HT1080 (cell line): ENCODE measurements at places on chromosomes 4 and X.

DNA sequence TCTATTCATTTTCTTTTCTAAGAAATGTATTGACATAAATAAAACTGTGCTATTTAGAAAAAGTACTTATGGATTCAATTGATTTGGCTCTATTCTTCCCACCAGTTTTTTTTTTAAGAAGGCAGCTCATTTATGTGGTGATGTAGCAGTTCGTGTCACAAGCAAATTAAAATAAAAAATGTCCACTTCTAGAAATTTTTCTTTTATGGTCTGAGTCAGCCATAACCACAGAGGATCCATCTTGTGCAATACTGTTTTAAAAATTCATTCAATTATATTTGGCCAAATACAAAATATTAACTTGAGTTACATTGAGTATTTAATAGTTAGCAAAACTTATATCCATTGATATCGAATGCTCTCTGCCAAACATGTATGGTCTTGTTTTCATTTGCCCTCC, 207.9 kb upstream of the FAT1 start:
- no peak for DNase-seq

DNA sequence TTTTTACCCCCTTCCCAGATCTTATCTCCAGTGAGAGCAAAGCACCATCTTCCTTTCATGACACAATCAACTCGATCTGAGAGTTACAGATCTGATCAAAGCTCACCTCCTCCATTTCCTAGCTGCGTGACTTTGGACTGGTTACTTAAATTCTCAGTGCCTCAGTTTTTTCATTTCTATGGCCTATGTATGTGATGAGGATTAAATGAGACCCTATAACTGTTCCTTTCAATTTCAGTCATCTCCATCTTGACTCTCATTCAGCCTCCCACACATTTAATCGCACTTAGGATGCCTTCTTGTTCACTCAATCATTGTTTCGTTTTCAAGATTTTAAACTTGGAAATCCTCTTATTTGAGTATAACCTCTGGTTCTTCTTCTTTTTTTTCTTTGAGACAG, 20.1 kb upstream of the CXCR3 start:
- DNase-seq = no peak

DNA sequence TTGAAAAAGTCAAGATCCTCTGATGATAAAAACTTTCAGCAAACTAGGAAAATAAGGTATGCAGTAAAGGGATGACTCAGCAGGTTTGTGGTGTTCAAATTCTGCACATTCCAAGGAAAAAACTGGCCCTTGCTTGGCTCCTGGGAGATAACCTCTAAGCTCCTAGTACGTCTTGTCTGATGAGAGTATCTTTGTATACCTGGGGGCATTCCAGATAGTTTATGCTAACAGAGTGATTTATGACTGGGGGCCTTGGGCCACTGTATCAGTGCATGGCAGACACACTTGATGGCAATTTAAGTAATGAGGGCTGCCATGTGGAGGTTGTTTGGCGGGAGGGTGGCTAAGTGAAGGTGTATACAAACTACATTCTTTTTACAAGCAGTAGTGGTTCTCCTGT, 56.9 kb downstream of the NSG1 start:
- DNase-seq = peak; percentile 62

- no peak for DNase-seq
Measured at GRCh38 chr4:24655326-24655725, 71.0 kb upstream of the DHX15 start.

- DNase-seq = peak; percentile 21
Measured at GRCh38 chr4:100960232-100960631, 387.1 kb downstream of the PPP3CA start.

DNA sequence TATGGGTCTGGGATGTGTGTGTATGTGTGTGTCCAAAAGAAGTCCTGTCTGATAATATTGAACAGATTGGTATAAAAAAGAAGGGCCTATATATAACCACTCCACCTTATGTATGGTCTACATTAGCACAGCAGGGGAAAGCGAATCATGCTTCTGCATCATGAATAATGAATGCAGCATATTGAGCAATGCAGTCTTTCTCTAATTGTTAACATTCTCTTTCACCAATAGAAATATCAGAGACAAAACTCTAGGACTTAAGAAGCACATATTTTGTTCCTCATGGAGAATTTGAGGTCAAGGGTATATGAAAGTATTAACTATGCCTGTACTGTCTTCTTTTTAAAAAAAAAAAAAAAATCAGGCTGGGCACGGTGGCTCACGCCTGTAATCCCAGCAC, 264.3 kb upstream of the NOCT start:
- no peak for DNase-seq

- DNase-seq = no peak
Measured at GRCh38 chrX:123600181-123600580, 132.7 kb downstream of the THOC2 start.

DNA sequence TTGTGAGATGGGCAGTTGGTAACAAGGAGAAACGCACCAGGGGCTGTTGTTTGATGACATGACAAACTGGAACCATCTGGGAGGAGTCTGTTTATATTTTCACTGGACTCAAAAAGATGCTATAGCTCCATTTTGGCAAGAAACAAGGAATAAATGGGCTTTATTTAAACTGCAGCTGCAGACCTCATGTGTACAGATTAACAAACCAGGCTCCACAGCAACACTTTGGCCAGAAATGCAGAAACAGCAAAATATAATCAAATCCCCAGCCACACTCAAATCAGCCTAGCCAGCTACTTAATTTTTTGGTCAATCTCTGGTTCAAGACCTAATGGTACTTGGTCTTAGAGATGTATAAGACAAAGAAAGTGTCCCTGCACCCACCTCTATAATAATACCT, 52.7 kb downstream of the ASB9 start:
- no peak for DNase-seq

- no peak for DNase-seq
Measured at GRCh38 chrX:2487366-2487765, 13.4 kb downstream of the DHRSX start.

DNA sequence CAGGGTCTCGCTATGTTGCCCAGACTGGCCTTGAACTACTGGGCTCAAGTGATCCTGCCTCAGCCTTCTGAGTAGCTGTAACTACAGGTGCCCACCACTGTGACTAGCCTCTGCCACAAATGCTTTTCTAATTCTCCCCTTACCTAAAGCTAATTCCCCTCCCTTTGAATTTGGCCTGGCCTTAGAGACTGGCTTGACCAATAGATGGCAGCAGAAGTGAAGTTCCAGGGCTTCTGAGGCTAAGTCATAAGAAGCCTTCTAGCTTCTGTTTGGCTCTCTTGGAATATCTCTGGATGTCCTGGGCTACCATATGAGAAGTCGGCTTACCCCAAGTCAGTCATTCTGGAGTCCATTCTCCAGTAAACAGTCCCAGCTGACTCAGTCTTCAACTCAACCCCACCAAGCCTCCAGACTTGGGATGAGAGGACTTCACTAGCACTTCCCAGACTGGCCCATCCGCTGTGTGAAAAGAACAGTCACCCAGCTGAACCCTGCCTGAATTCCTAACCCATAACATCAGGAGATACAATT, 61.0 kb downstream of the HPRT1 start:
- DNase-seq = peak; percentile 77

DNA sequence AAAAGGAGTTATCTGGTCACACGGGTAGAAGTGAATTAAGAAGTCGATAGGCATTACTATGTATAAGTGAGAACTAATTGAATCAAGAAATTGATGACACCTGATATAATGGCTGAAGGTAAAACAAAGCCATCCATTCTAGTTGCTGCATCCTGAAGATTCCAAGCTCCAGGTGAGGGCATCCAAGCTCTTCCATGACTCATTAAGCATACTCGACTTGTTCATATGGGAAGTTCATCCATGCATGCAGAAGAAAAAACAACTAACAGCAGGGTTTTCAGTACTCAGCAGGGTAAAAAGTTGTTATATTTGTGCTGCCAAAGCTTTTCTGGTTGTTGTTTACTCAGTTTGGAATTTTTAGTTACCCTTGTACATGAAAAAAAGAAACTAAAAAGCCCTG, 508.0 kb upstream of the CXorf51A start:
- DNase-seq = no peak

DNA sequence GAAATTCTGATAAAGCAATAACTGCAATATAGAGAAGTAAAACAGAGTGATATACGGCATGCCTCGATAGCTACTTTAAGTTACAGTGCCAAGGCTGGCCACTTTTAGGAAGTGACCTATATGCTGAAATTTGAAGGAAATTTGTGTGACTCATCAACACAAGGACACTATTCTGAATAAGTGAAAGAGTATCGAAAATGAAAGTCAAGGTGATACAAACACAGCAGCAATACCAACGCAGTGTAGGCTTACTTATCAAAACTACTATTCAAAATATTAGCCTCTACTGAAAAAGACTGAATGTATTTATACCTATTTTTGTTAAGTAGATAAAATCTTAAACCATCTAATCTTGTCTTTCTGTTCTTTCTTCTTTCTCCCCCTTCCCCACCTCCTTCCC, 459.9 kb upstream of the GNPDA2 start:
- DNase-seq = peak; percentile 45

DNA sequence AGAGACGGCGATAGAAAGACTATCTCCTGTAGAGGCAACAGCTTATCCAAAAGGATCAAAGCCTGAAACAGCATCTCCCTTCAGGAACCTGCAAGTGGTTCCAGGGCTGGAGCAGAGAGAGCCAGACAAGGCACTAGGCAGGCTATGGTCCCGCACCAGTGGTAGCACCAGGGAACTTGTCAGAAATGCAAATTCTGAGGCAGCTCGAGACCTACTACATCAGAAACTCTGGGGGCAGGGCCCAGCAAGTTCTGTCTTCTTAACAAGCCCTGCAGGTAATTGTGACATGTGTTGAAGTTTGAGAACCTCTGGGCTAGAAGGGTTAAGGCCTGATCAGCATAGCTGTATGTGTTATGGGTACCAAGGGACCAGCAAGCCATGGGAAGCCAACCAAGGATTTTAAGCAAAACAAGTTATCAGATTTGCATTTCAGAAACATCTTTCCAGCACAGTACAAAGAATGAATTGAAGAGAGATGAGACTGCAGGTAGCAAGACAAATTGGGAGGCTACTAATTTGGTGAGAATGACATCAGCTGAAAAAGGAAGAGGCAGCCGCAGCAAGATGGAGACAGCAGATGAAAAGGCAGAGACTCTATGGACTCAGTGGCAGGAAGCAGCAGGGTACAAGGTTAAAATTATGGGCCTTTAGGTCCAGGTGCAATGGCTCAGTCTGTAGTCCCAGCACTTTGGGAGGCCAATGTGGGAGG, 139.7 kb downstream of the TSPAN5 start:
- no peak for DNase-seq

- DNase-seq = no peak
Measured at GRCh38 chr4:53748328-53748772, 157.1 kb upstream of the LNX1 start.

- no peak for DNase-seq
Measured at GRCh38 chr4:180335566-180335965, 1907.6 kb upstream of the TENM3 start.

DNA sequence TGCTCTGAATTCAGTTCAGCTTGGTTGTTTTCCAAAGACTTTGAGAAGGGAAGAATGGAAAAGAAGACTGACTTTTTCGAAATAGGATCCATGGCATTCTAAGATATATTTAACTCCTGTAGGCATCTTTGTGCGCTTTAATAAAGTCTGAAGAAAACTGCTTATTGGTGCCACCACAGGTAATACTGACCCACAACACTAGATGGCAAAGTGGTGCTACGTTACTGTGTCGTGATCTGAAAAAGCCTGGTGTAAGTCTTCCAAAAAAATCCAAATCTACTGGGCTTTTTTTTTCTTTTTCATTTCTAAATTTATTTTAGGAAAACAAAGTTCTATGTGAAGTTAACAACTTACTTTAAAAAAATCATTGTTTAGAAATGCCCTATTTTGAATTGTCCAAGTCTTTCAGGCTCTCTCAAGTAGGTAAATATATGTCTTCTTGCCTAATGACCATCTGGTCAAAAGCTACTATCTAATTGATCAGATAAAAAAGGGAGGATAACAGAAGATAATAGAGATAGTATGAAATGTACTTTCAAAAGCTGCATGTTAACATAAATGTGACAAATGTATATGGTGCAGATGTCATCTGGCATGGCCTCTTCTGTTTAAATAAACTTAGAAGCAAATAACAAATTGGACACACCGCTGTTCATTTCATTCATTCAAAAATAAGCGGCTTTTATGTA, 47.0 kb upstream of the MID1IP1 start:
- DNase-seq = peak; percentile 16

DNA sequence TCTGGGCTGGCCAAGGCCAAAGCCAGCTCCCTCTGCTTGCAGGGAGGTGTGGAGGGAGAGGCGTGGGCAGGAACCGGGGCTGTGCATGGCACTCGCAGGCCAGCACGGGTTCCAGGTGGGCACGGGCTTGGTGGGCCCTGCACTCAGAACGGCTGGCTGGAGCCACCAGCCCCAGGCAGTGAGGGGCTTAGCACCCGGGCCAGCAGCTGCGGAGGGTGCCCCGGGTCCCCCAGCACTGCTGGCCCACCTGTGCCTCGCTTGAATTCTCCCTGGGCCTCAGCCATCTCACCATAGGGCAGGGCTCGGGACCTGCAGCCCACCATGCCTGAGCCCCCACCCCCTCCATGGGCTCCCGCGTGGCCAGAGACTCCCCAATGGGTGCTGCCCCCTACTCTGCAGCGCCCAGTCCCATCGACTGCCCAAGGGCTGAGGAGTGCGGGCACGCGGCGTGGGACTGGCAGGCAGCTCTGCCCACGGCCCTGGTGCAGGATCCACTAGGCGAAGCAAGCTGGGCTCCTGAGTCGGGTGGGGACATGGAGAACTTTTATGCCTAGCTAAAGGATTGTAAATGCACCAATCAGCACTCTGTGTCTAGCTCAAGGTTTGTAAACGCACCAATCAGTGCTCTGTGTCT, 193.9 kb downstream of the LARP7 start:
- DNase-seq = no peak

GRCh38 chrX:5916945-5917344, 311.7 kb downstream of the NLGN4X start:
- DNase-seq = peak; percentile 1

DNA sequence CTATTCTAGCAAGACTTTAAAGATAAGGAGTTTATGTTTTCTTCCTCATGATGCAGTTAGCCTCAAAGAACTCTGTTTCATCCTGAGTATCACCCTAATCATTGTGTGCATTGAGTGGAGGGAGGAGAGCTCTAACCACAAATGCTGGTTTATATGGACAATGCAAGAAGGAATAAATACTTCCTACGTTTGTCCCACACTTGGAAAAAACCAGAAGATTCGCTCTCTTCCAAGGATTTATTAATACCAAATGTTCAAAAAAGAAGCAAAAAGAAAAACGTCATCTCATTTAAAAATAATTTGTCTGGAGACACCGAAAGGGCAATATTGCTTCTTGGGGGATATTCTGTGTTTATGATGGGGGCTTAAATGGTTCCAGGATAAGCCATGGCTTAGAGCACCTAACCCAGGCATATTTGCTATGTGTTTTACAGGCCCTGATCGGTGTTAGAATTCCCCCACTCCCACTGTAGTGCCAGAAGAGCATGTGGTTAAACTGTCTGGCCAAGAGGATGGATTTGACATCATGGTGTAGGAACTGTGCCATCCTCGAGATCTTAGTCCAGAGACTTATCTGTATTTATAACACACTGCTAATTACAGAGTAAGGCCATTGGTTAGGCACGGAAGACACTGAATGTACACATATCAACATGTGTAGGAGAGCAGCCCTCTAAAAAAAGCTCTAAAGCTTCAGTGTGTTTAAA, 227.2 kb downstream of the ANK2 start:
- DNase-seq = no peak
